ENCODE measurements at places on chromosomes 1 and 21. TPM values are rescaled to one million over a fixed set of nuclear protein-coding genes. Genes with fewer than 3 reads are reported as not detected.

Gene LRRC8D
- total RNA-seq = 66.7 TPM

Gene TMEM82
- total RNA-seq = not detected

Gene S100B
- not detected for total RNA-seq

Gene NR5A2
- 0.10 TPM for total RNA-seq

Gene BCAS2
- 99.6 TPM for total RNA-seq

Gene GOLT1A
- 0.84 TPM for total RNA-seq

Gene OR2T27
- not detected for total RNA-seq

Gene ANGPTL3
- total RNA-seq = not detected

Gene CSF3R
- total RNA-seq = not detected

Gene TPTE
- not detected for total RNA-seq

Gene GUCA2B
- not detected for total RNA-seq

Gene CLCA1
- not detected for total RNA-seq

Gene MSH4
- total RNA-seq = not detected

Gene FCRL1
- not detected for total RNA-seq

Gene NHLH1
- total RNA-seq = not detected

Gene AQP10
- total RNA-seq = not detected

Gene GNG5
- total RNA-seq = 313 TPM

Gene CSF1
- total RNA-seq = 92.8 TPM

Gene MAPKAPK2
- 55.8 TPM for total RNA-seq

Gene ACTL8
- 0.39 TPM for total RNA-seq

Gene NBPF4
- total RNA-seq = not detected

Gene VHLL
- total RNA-seq = not detected

Gene OMA1
- 21.4 TPM for total RNA-seq

Gene CPTP
- total RNA-seq = 22.4 TPM

Gene LMO4
- 87.1 TPM for total RNA-seq

Gene PI4KB
- 40.7 TPM for total RNA-seq

Gene SAMD13
- 0.20 TPM for total RNA-seq
